Activated naive CD8-positive, alpha-beta T cell treated with anti-CD3 and anti-CD28 coated beads for 36 hours (primary cell): ENCODE measurements at places on chromosomes 16 and 17. TPM values are rescaled to one million over a fixed set of nuclear protein-coding genes. Genes with fewer than 3 reads are reported as not detected.

The KCNJ12 gene
- total RNA-seq, result not detected

The CHST5 gene
- total RNA-seq, result not detected

The AANAT gene
- total RNA-seq, result 0.36 TPM

The CA5A gene
- total RNA-seq, result not detected

The TANC2 gene
- 5.9 TPM for total RNA-seq

The ATP1B2 gene
- not detected for total RNA-seq

The CDIP1 gene
- 33.3 TPM for total RNA-seq

The CDH8 gene
- not detected for total RNA-seq

The SLC16A11 gene
- 1.8 TPM for total RNA-seq

The CLDN7 gene
- 0.90 TPM for total RNA-seq

The KRTAP4-9 gene
- not detected for total RNA-seq

The CD300E gene
- not detected for total RNA-seq

The HYDIN gene
- total RNA-seq, result not detected

The AXIN1 gene
- total RNA-seq, result 24.6 TPM

The BAIAP3 gene
- total RNA-seq, result 0.12 TPM

The KRT24 gene
- total RNA-seq, result not detected

The CFAP97D1 gene
- total RNA-seq, result not detected

The KRTAP4-4 gene
- not detected for total RNA-seq

The STH gene
- total RNA-seq, result not detected

The KCNJ18 gene
- total RNA-seq, result 0.10 TPM

The CSF3 gene
- not detected for total RNA-seq

The KRT13 gene
- total RNA-seq, result not detected

The GLIS2 gene
- 0.16 TPM for total RNA-seq

The AHSP gene
- not detected for total RNA-seq

The C16orf92 gene
- total RNA-seq, result not detected

The ETV4 gene
- 7.5 TPM for total RNA-seq

The TEKT5 gene
- not detected for total RNA-seq
